ENCODE measurements at places on chromosomes 11 and 22. TPM values are rescaled to one million over a fixed set of nuclear protein-coding genes. Genes with fewer than 3 reads are reported as not detected.

GRCh38 chr11:117315285-117316196 lies 515 bp downstream of the BACE1 start:
- peak; percentile 33 for DNase-seq

DNA sequence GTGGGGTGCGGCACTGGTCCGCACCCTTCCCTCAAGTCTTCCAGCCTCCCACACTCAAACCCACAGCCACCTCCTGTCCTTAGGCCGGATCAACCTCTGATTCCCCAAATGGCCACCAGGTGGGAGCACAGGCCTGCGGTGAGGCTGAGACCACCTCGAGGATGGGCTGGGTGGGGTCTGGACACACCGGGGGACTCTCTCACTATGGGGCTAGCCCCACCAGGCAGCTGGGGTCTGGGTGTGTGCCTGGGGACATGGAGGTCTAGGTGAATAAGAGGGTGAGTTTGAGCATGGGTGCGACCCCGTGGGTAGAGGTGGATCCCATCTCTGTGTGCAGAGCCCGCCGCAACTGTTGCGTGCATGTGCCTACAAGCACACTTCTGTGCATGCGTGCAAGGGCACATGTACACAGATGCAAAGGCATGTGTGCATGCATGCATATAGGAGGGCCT lies 32.6 kb downstream of the MYO18B start:
- no peak for DNase-seq

DNA sequence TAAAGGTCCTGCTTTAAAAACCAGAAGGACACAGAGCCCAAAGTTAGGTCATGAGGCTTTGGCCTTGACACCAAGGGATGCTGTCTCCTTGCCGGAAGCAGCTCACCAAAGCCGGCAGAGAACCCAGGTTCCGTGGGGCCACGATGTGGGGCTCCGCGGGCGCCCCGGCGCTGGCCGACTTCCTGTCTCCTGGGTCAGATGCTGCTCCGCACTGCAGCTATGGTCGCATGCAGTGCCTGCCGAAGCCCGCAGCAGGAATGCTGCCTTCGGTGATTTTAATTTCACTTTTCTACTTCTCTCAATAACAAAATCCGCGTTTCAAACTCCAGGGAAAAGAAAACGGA lies 454 bp upstream of the OTUB1 start:
- DNase-seq = no peak

- DNase-seq = no peak
Measured at GRCh38 chr11:29634244-29634643, 382.6 kb downstream of the KCNA4 start.

GRCh38 chr22:28703436-28703835 lies 23.8 kb upstream of the TTC28 start:
- no peak for DNase-seq

DNA sequence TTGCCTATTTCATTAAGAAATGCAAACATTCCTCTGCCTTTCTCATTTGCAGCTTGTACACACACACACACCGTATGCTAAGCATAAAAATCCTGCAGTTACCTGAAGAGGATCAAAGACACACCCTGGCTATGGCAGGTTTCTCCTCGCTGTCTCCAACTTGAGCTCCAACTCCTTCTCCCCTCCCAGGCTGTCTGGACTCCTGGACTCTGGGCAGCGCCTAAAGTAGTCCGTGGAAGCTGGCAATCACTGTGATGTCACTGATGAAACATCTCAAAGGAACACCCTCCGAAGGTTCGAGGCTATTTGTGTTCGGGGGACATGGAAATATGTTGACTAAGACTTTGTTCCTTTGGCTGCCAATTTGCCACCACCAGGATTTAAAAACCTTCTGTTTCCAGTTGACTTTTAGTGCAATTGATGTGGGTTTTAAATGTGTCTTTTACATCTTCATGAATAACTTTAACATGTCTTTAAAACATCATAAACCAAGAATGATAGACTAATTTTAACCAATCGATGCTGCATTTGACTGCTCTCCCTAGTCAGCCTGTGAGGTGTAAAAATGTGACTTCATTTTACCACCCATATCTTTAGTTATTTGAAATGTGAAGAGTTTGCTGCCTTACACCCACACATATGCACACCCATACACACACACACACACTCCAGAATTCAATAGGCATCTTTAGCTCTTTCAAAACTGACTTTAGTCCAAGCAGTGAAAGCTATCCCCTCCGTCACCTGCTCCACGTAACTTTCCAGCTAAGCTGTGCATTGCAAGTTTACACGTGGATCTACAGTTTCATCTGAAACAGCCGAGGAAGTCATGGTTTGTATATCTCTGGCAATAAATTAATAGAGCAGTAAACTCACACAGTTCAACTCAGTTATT lies at the start of gene SLN:
Gene SLN, minus strand, starts transcription at position 196 of the 895 bp plus-strand sequence.
- DNase-seq = no peak

- DNase-seq = no peak
Measured at GRCh38 chr22:43566561-43567332, 154.9 kb downstream of the MPPED1 start.

DNA sequence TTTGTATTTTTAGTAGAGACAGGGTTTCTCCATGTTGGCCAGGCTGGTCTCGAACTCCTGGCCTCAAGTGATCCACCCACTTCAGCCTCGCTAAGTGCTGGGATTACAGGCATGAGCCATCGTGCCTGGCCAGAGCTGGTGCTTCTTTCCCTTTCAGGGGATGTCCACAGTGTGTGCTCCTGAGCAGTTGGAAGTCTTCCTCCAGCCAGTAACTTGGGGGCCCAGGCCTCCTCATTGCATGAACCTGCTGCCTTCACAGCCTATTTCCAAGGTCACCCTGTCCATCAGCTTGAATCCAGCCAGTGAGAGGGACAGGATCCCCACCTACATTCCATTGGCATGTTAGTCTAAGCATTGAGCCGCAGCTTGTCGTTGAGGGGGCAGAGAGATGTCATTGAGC lies 12.5 kb downstream of the RTL6 start:
- DNase-seq = no peak

CRYBA4 gene
- not detected for total RNA-seq

ASPHD2 gene
- not detected for total RNA-seq

ANKK1 gene
- not detected for total RNA-seq

Data from uterus (tissue), 4 donors.